ENCODE measurements at places on chromosomes 13 and 19.
A peak's percentile ranks its signal among the peaks of the same experiment; 100 is the strongest.

DNA sequence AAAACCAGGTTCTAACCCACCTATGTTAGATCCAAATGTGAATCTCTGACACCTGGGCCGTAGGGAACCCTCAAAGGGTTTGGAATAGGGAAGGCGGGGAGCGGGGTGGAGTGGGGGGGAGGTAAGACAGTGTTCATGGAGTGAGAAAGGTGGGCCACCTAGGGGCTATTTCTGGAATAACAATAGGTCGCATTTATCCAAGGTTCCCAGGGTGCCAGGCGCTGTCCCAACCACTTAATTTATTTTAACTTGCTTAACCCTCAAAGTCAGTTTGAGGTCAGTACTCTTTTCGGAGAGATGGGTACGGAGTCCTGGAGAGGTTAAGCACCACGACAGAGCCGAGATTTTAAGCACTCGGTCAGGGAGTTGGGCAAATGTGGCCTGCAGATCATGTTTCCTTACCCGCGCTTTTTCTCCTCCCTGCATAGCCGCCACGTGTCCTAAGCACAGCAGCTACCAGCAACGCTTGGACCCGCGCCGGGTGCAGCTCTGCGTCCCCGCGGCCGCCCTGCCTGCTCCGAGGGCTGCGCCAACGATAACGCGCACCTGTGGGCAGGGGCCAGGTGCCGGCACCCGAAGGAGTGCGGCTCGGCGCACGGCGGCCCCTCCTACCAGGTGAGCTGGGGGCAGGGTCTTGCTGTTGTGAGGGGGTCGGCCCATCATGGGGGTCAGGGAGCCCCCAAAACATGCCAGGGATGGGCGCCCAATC, 25.0 kb upstream of the FXYD3 start:
- no peak for DNase-seq

- DNase-seq: peak; percentile 49
Observed at GRCh38 chr13:109778102-109778542, 8.3 kb downstream of the IRS2 start.

- DNase-seq: no peak
Observed at GRCh38 chr19:56966697-56967299, 126.3 kb upstream of the PEG3 start.

DNA sequence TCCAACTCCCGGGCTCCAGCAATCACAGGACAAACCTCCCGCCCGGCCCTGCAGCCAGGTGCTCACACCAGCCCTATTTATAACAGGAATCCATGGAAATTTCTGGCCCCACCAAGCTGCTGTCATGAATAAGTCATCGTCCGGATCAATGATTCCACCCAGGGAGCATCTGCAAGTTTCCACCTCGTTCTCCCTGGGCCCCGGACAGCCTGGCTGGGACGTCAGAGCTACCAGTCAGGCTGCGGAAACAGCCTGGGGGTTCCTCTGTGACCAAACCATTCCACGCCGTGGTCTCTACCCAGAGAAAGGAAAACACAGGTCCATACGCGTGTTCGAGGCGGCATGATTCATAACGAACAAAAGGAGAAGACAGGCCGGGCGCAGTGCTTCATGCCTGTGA, 20.7 kb upstream of the PTBP1 start:
- no peak for DNase-seq

- no peak for DNase-seq
Observed at GRCh38 chr13:48923376-48923775, 52.3 kb upstream of the FNDC3A start.

- no peak for DNase-seq
Observed at GRCh38 chr13:39474600-39474999, 128.4 kb downstream of the LHFPL6 start.

- no peak for DNase-seq
Observed at GRCh38 chr13:66344805-66345517, 885.2 kb downstream of the PCDH9 start.

GRCh38 chr19:45247136-45247535, 1.9 kb upstream of the EXOC3L2 start:
- DNase-seq: no peak

- DNase-seq: no peak
Observed at GRCh38 chr13:50025436-50025835, 10.2 kb downstream of the KCNRG start.

GRCh38 chr13:37345869-37346268, 240.4 kb upstream of the CSNK1A1L start:
- no peak for DNase-seq

DNA sequence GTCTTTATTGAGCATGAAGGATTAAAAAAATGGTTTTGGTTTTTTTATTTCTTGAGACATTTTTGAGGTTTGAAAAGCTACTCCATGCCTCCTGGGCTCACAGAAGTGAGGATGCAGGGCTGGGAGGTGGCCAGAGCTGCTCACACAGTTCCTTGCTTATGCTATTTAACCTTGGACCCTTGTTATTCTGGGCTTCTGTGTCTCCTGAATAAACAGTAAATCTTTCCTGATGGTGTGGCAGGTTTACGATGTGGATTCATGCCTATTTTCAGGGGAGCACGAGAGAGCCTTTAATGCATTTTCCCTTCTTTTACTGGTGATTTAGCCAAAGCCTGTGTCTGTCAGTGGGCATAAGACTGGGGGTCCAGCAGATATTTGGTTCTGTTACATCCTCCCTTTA, 34.3 kb upstream of the PCDH8 start:
- no peak for DNase-seq

DNA sequence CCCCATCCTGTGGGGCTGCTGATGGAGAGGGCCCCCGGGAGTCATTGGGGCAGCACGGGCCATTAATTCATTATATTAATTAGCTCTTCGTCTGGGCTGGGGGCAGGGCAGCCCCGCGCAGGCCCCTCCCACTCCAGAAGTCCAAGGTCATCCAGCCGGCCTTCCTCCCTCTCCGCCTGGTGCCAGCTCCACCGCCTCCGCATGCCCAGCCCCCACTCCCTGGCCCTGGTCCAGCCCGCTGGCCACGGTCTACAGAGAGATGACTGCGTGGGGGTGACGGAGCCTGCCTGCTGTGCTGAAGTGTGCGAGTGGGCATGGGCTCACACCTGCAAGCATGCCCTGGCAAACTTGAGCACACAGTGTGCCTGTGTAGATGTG, 8.8 kb downstream of the IGLON5 start:
- no peak for DNase-seq

DNA sequence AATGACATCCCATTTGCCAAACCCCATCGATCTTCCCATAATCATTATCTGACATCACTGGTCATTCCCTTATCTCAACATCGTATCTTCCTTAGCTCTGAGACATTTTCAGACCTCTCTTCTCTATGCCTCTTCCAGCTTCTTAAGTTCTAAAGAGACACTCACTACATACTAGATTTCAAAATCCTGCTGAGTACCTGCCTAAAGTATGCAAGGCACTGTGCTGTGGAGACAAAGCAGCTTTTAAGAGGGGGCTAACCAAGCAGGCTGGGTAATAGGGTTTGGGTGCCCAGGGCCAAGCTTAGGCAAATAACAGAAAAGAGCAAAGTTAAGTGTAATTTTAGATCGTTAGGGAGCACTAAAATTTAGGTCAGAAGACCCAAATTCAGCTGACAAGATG, 3.4 kb upstream of the POMP start:
- DNase-seq: no peak

DNA sequence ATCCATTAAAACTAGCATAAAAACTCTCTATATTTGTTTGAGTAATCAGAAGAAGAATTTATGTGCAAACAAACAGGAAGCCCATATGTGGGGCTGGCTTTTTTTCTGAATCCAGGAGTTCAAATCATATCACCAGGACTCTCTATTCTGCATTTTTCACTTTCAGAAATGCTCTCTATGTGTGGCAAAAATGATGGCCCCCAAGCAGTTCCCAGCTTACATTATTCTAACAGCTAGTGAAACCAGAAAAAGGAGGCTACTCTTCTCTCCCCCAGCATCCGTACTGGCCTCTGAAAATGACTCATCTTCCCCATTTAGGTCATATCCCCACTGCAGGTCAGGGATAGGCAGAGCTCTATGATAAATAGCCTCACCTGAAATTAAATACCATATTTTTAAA, 20.4 kb downstream of the RBM26 start:
- no peak for DNase-seq

DNA sequence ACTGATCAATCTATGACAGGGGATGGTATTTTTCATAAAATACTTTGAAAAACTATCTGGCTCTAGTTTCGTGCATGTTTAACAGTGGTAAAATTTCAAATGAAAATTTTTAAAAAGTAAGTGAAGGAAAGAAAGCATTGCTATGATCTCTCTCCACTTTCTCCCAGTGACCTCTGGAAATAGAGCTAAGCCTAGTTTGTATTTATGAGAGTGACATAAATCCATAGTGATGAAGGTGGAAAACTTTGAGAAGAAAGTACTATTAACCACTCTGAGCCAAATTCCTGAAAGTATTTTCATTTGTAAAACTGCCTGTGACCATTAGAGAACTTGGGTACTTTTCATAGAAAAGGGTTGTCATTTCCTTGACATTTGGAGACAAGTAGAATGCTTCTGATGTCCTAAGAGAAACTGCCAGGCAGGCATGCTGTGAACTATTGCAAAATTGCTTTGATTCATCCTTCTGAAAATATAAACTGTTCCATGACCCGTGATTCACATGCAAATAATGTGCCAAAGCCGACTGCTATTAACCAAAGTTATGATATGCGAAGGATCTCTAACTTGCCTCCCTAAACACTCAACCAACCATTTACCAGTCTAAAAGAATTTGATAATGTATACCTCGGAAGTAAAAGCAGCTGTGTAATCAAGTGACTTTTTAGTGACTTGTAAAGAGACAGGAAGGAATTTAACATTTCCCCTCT, 133.2 kb downstream of the VWA8 start:
- DNase-seq: peak; percentile 45

DNA sequence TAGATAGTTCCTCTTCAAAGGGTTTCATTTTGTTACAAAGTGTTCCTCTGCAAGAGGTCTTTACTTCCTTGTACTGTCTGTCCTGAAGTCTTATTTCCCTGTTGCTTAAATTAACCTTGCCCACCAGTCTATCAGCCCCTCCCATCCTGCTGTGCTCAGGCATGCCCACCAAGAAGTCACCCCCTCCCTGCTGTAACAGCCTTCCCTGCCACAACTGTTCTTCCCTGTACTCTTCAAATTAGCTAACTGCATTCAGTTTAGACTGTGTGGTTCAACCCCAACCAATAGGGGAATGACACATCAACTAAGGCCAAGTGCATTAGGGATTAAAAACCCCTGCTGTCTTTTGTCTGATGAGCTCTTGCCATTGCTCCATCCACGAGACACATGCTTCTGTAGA, 34.4 kb upstream of the ZNF562 start:
- DNase-seq: no peak

DNA sequence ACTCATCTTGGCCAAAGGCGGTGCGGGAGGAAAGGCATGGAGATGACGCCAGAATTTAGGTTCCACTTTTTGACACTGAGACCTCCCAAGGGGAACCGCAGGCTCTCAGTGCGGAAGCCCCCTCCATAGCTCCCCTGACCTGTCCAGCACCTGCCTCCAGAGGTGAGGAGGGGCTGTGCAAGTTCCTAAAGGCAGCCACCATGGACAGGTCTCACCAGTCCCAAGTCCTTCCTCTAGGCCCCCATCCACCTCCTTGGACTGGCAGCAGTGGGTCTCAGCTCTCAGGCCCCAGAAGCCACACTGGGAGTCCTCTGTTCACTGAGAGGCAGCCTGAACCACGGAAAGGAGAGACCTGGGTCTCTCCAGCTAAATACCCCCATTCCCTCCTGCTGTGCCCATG, 31.6 kb upstream of the TSHZ3 start:
- DNase-seq: no peak

DNA sequence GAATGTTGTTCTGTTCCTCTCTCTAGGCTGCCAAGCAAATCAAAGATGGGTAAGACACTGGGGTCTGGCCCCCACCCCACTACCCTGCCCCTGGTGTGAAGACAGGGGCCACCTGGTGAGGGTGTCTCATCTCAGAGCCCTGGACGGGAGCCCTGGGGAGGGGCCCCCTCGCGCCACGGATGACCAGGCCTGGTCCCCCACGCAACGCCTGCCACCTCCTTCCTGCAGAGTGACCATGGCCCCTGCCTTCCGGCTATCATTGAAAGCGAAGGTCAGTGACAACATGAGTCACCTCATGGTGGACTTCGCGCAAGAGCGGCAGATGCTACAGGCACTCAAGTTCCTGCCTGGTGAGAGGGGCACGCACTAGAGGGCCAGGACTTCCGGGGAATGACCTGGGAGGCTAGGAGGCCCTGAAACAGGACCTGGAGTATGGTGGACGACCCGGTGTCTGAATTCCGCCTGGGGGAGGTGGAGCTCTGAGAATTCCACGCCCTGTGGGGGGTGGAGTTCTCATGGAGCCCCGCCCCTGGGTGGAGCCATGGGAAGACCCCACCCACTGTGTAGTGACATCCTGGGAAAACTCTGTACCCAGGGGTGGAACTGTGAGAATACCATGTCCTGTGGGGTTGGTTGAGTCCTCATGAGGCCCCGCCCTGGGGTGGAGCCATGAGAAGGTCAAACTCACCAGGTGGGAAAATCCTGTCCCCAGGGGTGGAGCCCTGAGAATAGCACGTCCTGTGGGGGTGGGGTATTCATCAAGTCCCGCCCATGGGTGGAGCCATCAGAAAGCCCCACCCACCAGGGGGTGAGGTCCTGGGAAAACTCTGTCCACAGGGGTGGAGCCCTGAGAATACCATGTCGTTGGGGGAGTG, 6.1 kb downstream of the FSD1 start:
- DNase-seq: no peak

- no peak for DNase-seq
Observed at GRCh38 chr13:88436974-88437373, 765.8 kb downstream of the SLITRK5 start.

GRCh38 chr13:99322297-99323103, 15.3 kb upstream of the GPR183 start:
- no peak for DNase-seq

DNA sequence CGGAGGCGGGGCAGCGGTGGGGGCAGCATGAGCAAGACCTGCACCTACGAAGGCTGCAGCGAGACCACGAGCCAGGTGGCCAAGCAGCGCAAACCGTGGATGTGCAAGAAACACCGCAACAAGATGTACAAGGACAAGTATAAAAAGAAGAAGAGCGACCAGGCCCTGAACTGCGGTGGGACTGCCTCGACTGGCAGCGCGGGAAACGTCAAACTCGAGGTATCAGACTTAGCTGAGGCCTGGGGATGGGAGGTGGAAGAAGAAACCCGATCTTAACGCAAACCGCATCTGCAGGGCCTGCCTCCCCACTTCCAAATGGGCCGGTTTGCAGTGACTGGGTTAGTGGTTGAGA, 693 bp downstream of the RFXAP start:
- no peak for DNase-seq

GRCh38 chr13:40533072-40533471, 133.4 kb downstream of the FOXO1 start:
- DNase-seq: no peak

DNA sequence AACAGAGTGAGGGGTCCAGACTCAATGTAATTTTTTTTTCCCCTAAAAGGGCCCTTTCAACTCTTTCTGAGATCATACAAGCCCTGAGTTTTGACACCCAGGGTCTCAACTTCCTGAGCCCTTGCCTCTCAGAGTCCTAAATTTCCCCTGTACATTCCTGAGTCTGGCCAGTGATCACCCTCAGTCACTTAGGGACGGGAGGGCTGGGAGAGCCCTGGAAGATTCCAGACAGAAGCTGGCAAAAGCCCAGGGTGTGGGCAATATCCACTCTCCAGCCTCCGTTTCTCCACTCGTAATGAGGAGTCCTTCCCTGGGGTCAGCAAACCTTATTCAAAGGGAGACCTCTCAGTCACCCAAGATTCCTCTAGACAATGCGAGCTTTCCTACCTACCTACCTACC, 1.6 kb downstream of the PPP1R13L start:
- no peak for DNase-seq

- DNase-seq: no peak
Observed at GRCh38 chr19:12034198-12034597, 1.3 kb downstream of the ZNF433 start.

GRCh38 chr19:32890841-32891240, 21.3 kb upstream of the SLC7A9 start:
- DNase-seq: no peak
